ENCODE measurements at places on chromosomes 16 and 17.

DNA sequence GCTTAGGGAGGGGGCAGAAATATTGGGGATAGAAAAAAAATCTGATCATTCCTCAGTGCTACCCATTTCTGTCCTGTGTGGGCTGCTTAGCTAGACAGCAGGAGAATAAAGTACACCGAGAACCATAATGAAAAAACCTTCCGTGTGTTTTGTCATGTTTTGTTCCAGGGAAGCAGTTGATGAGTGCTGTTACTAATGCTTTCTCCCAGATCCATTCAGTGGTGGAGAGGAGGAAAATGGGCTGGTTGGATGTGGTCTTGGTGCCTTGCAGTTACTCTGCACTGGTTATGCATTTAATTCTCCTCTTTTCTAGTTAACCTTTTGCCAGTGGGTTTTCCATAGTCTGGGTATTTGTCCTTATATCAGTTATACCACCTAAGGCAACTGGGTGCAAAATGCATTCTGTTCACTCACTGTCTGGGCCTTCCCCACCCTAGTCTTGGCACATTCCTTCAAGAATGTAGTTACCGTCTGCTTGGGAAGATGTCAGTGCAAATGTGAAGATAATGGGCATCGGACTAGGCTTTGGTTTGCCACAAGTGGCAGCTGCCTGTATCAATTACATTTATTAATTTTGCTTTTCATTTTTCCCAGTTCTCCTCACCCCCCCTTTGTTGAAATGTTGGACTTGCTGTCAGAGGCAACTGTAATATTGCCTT is 9.3 kb upstream of the TBKBP1 start:
- DNase-seq, result no peak

DNA sequence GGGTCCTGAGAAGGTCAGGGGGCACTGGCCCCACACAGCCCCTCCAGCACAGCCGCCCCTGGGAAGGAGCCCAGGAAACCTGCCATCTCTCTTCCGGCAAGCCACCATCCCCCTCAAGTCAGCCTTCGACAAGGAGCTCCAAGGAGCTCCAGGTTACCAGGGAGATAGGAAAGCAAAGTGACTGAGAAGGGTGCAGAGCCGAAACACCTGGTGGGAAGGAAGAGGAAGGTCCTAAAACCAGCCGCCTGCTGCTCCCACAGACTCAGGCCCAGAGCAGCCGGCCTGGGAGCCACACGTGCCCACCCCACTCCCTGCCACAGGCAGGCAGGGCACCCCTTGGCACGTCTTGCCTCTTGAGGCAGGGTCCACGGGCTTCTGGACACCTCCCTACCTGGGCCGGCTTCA is 80.7 kb downstream of the TIMM22 start:
- DNase-seq, result no peak

DNA sequence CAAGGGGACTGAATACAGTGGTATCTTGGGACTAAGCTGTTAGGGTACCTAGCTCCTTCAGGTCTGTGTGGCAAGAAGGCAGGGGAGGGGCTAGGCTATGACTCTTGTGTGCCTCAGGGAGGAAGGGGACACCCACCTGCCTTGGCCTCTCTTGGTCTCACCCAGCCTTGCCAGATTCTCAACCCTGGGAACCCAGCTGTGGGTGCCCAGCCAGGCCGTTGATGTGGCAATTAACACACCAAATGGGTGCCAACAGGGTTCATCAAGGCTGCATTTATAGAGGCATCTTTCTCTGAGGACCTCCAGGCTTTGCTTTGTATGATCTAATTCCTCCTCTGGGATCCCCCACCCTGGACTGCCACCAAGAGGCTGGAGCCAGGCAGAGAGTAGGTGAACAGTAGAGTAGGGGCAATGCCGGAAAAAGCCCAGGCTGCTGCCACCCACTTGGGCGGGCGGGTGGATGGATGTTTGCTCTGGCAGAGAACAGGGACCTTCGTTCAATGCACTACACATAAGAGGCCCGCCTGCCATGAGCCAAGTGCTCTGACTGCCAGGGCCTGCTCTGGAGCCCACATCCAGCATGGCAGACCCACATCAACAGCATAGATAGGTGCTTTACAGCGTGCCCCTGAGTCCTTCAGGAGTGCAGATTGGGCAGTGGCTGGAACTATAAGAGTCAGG is 3.2 kb upstream of the ASB16 start:
- no peak for DNase-seq

DNA sequence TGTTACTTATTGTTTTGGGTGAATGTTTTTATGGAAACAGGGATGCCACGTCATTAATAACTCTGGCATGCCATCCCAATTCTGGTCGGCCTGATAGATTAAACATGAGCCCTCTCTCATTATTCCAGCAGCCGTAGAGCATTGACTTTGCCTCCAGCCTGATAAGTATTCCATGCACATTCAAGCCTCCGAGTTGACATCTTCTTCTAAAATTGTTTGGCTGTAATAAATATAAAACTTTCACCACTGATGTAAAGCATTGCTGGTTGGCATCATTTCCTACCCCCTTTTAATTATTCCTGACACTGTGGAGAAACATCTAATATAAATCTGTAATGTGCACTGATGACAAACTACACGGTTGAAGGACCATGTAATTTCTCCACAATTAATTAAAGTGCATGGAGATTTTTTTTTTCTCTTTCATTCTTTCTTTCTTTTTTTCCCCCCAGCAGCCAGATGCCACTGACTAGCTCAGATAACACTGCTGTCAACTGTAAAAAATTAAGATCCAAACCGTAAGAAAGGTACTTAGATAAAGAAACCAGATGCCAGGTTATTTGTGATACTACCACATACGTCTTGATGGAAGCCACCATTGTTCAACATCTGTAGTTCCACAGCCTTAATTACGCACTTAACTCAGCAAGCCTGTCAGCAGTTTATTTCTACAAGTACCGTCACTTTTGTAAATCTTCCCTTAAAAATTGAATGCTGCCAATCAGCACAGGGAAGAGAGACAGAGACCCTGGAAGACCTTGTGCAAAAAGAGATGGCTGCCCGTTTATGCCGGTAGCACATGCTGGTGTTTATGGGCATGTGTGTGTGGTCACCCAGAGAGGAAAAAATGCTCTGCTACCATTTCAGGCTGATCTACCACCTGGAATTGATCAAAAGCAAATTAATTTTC is 237.7 kb downstream of the IRX3 start:
- DNase-seq, result no peak

DNA sequence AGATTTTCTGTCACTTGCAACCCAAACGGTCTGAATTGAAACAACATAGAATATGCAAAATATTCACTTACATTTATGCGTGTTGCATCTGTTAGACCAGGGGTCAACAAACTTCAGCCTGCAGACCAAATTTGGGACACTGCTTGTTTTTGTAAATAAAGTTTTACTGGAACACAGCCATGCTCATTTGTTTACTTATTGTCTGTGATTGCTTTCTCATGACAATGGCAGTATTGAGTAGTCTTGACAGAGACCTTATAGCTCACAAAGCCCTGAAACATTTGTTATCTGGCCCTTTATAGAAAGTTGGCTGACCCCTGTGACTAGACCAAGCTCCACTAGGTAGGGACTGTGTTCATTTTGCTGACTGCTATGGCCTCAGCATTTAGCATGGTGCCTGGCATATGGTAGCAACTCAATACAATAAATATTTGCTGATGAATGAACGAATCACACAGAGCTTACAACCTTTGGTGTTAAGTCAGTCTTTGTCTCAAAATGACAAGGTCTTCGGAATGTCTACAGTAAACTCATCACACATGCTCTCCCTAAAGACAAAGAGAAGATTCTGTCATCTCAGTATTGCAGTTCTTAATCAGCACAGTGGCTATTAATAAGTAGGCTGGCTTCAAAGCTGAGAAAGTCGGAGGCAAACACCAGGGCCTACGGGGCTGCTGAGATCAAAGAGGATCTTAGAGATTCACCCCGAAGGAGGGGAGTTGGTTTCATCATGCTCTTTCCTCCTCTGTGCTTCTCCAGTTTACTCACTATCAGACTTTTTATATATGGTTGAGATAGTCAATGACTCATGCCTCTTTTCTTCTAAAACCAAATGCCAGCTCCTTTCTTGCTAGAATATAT is 95.2 kb upstream of the AXIN2 start:
- DNase-seq, result peak; percentile 12

Data from activated CD4-positive, alpha-beta T cell treated with anti-CD3 and anti-CD28 coated beads for 24 hours (primary cell).